Stimulated activated naive CD4-positive, alpha-beta T cell treated with Interleukin-2 at 50 U/mL for 16 hours (primary cell): ENCODE measurements at places on chromosomes 11 and 22.

GRCh38 chr11:100684101-100685065, 2.7 kb upstream of the ARHGAP42 start:
- DNase-seq, result no peak

GRCh38 chr22:21590809-21591641, 23.5 kb downstream of the UBE2L3 start:
- DNase-seq, result no peak

DNA sequence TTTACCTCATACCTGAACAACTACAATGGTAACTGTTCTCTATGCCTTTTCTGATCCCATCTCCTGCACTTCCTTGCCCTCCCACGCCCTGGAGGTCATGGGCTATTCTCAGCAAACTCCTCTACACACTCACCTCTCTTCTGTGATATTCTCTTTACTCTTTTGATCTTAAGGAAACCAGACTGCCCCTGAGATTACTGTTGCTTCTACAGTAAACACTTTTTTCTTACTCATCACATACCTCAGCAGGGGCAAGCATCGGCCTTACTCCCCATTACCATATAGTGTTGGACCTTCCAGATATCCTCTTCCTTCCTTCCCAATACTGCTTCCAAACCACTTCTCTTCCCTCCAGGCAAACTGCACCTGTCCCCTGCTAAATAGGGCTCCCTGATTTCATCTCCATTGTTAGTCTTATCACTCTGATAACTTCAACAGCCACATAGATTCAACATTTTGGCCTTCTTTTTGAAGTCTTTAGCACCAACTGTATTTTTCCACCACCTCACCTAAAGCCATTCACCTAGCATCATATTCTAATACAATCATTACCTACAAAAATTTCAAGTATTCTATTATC, 141.2 kb downstream of the RBFOX2 start:
- no peak for DNase-seq

GRCh38 chr11:6856871-6857270, 6.0 kb upstream of the OR10A2 start:
- no peak for DNase-seq

- no peak for DNase-seq
These were observed 49.1 kb downstream of the LRRC32 start for GRCh38 chr11:76621466-76621865.

DNA sequence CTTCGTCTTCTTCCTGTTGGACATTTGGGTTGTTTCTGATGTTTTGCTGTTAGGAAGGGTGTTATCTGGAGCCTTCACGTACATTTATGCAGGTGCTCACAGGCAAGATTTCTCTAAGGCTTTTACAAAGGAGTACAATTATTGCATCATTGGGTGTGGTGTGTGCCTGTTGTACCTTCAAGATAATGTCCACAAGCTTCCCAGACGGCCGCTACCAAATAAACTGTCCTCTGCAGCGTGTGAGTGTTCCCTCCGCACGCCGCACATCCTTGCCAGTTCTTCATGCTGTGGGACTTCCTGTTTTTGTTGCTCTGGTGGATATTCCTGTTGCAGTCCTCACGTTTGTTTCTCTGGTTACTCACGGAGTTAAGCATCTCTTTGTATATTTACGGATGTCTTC, 133.3 kb downstream of the TBC1D22A start:
- DNase-seq, result no peak

DNA sequence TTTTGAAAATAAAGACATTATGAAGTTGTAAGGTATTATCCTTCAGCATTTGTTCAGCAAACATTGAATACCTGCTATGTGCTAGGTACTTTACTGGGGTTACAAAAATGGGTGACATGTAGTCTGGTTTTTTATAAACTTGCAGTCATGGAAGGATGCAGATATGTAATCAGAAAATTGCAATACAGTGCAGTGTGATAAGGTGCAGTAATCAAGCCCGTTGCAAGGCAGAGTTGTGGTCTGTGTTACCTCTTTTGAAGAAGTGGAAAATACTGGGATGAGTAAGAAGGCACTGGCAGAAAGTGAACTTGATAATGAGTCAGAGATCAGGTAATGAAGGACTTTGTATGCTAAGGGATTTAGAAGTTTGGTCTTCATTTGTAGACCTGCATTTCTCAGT, 8.1 kb downstream of the FBXO7 start:
- DNase-seq, result peak; percentile 2

- DNase-seq, result no peak
These were observed 87.2 kb downstream of the KCNC1 start for GRCh38 chr11:17821648-17822400.

DNA sequence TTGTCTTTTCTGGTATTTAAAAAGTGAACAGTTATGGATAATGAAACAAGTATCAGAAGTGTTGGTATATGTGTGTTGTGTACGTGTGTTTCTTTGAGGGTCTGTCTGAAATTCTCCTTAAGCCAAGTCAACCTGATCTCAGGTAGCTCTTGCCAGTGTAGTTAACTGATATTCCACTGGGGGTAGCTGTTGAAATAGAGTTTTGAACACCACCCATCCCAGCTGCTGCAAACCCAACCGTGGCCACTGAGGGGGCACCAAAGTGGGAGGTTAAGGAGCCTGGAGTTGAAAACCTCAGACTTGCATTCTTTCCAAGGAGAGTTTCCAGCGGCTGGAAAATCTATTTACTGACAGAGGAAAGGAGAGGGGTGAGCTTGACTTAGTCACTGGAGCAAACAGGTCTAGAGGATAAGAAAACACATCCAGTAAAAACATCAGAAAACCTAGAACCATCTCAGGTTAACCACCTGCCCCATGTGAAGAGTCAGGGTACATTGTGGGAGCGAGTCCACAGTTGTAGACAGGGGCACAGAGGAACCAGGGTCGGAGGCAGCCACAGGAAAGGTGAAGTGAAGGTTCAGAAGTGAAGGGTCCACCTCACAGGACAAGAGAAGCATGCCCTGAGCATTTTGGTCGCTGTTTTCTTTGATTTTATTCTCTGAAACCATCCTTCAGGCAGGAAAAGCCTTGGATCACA, 8.8 kb upstream of the CUL5 start:
- DNase-seq, result no peak

- DNase-seq, result no peak
These were observed 27.0 kb upstream of the CCDC89 start for GRCh38 chr11:85712953-85713352.

GRCh38 chr11:125408311-125408711, 87.8 kb downstream of the FEZ1 start:
- no peak for DNase-seq

- no peak for DNase-seq
These were observed 14.0 kb downstream of the MMP3 start for GRCh38 chr11:102829316-102830000.

GRCh38 chr22:33073989-33074418, 15.8 kb upstream of the SYN3 start:
- DNase-seq, result no peak

- no peak for DNase-seq
These were observed 69.9 kb downstream of the BUD13 start for GRCh38 chr11:116702772-116703385.

DNA sequence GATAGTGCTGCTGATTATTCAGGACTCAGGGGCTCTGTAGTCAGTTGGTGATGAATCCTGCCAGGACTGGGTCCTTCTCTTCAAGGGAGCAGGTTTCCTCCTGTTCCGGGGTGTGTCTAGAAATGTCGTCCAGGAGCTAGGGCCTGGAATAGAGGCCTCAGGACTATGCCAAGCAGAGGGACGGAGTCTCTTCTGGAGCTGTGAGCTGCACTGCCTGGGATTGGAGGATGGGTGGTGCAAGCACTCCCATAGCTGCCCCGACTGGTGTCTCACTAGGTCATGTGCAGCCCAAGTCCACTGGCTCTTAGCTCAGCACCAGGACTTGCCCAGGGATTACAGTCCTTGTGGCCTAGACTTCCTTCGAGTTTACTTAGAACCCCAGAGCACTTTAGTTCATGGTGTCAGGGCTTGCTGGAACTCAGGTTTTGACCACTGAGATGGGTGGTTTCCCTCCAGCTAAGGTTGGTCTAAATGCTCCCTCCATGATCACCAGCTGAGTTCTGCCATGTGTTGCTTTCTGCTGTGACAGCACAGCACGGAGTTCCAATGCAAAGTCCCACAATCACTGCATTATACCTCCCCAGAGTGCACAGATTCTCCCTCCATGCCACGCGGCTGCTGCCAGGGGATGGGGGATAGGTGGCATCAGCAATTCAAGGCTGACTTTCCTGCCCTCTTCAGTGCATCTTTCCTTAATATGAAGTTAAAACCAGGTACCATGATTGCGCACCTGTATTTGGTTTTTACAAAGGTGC, 42.6 kb upstream of the SHANK2 start:
- DNase-seq, result no peak

GRCh38 chr11:47489395-47489755, 40.4 kb upstream of the RAPSN start:
- DNase-seq, result no peak

GRCh38 chr11:102001657-102002338, 45.4 kb upstream of the CFAP300 start:
- no peak for DNase-seq

- DNase-seq, result peak; percentile 58
These were observed 2.9 kb downstream of the KLHL35 start for GRCh38 chr11:75429902-75430713.

- DNase-seq, result no peak
These were observed 137.0 kb downstream of the ATG16L2 start for GRCh38 chr11:72951193-72951592.

GRCh38 chr22:29704528-29705285, 15.1 kb upstream of the CABP7 start:
- DNase-seq, result no peak

DNA sequence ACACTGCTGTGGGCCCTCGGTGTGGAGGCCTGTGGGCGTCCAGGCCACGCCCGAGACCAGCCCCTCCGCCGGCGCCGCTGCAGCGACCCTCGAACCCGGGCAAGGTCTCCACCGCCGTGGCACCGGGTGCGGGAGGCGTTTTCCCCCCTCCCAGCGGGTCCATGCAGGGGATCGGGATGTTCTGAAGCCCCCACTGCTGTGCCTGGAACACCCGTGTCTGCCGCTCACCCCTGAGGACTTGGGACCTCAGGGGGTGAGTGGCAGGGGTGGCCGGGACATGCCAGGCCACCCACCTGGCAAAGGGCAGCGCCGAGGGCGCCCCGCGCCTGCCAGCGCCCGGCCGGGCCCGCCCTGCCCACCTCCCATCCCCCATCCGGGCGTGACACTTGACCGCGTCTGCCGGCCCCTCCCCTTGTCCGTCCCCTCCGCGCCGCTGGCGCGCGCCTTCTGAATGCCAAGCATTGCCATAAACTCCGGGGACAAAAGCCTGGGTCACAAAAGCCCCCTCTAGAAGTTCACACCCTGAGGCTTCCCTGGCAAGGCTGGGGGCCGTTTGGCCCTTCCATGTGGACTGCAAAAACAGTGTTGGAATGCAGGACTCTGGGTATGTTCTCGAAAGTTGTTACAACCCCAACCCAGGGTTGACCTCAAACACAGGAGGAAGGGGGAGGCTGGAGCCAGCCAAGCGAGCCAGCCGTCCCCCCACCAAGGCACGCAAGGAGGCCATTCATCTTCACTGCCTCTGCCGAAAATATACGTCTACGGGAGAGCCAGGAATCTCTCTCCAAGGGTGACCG, 819 bp upstream of the KCNQ1OT1 start:
- DNase-seq, result peak; percentile 5

GRCh38 chr11:34791780-34792542, 124.2 kb downstream of the APIP start:
- DNase-seq, result no peak

DNA sequence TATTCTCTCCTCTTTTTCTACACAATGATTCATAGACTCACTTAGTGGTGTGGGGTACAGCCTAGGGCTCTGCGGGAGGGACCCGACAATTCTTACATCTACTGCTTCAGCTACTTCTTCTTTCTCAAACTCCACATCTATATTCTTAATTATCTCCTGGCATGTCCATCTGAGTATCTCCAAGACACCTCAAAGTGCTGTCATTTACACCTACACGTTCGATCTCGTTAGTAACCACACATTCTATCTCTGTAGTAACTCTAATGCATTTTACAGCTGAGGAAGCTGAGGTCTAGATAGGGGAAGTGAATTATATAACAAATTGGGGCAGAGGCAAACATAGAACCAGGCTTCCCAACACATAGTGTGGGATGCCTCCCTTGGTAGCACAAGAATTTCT, 27.7 kb upstream of the RRM1 start:
- no peak for DNase-seq

GRCh38 chr11:122746611-122747244, 91.2 kb downstream of the UBASH3B start:
- no peak for DNase-seq

GRCh38 chr22:37744589-37744988, 47.7 kb downstream of the TRIOBP start:
- DNase-seq, result no peak

- no peak for DNase-seq
These were observed 498.3 kb downstream of the TMEM135 start for GRCh38 chr11:87536016-87536415.

DNA sequence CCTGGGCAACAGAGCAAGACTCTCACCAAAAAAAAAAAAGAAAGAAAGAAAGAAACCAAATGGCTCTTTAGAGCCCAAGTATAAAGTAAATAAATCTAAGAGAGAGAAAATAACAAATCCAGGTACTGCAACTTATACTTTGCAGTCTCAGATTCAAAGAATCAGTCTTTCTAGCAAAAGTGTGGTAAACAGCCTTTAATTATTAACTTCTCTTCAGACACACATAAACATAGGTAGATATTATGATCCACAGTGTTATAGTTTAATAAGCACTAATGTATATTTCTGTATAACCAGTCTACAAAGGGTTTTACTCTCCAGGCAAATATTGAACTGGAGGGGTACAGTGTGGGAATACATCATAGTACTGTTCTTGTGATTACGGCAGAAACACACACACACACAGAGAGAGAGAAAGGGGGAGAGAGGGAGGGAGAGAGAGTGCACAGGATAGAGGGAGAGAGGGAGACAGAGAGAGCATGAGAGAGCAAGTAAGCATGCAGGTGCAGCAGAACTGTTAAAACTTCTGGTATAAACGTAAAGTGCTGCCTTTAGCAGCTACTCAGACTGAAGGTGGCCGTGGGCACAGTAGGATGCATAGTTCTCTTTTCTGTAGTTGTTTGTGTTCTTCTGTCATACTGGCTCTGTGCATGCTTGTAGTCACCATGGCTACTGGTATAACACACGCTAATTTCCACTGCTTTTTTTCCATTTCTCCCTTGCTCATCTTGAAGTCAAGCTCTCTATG, 32.3 kb downstream of the MTMR2 start:
- no peak for DNase-seq

- peak; percentile 63 for DNase-seq
These were observed at the start of gene PTPMT1 for GRCh38 chr11:47565340-47566148. TSS of gene PTPMT1 (plus strand) at chr11:47565599. CDS start at chr11:47565623, 24 bp downstream.

DNA sequence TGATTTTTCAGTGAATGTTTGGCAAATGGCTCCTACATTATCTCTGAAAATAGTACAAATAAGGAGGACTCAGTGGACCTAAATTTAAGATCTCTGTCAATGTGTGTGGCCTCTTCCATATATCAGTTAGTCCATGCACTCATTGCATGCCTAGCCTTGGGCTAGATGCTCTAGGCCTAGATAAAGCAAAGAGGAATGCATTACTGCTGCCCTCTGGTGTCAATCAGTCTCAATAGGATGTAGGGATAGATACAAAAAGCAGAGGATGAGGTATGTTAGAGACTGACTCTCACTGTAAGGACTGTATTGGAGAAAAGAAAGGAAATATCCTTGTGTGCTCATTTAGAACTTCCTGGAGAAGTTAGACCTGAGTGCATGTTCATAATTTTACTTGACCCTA, 42.0 kb downstream of the MS4A2 start:
- no peak for DNase-seq
